ENCODE measurements at places on chromosomes 6 and 20. TPM values are rescaled to one million over a fixed set of nuclear protein-coding genes. Genes with fewer than 3 reads are reported as not detected.

- no peak overlapping the region for H3K27ac ChIP-seq
- no peak for DNase-seq
- H3K4me1 ChIP-seq: no peaks in the 10 kb centered on the region
- H3K4me3 ChIP-seq: peak overlapping the region; percentile 2
- no peaks in the 10 kb centered on the region for H3K27me3 ChIP-seq
Measured at GRCh38 chr6:156423829-156424228, 353.3 kb upstream of the ARID1B start.

DNA sequence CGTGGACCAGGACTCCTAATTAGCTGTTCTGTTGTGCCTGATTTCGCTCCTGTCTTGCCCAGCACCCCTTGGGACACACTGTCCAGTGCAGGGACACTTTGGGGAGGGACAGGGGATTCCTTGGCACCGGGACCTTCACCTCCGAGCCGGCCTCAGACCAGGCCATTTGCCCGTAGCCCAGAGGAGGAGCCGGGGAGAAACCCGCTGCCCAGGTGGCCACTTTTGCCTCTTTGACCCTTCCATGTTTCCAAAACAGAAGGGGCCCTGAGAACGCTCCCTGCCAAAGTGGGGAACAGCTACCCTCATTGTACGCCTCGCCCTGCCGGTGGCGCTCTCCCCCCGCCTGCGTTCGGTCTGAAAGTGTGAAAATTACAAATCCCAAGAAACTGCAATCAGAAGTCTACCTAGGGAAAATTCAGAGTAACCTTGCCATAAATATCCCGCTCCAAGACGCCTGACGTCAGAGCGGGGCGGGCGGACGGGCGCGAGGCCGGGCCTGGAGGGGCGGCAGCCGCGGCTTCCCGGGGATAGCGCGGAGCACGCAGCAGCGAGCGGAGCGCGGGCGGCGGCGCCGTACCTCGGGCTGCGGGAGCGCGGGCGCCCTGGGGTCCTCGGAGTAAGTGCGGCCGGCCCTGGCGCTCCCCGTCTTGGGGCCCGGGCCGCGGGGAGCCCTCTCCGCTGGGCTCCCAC is at the start of gene DAAM2:
TSS of gene DAAM2 (plus strand) at position 527 of the 690 bp plus-strand sequence. CDS start 63,927 bp downstream, outside the sequence.
- DNase-seq: peak; percentile 82
- H3K27me3 ChIP-seq: peaks cover 30% of the 10 kb centered on the region

GRCh38 chr6:144326393-144326792 is 41.3 kb downstream of the UTRN start:
- no peak overlapping the region for H3K27ac ChIP-seq
- H3K4me3 ChIP-seq: no peak overlapping the region
- H3K4me1 ChIP-seq: peaks cover 14% of the 10 kb centered on the region
- no peaks in the 10 kb centered on the region for H3K27me3 ChIP-seq
- no peak for DNase-seq

DNA sequence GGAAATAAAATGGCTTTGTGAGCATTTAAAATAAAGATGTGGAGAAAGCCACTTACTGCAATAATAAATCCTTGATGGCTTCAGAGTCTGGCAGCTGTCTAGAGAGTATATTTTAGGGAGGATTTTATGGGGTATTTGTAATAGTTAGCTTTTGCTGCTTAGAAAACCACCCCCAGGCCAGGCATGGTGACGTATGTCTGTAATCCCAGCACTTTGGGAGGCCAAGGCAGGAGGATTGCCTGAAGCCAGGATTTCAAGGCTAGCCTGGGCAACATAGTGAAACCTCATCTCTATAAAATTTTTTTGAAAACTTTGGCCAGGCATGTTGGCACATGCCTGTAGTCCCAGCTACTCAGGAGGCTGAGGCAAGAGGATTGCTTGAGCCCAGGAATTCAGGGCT is 63.8 kb downstream of the ISM1 start:
- no peak overlapping the region for H3K4me3 ChIP-seq
- no peaks in the 10 kb centered on the region for H3K36me3 ChIP-seq
- H3K4me1 ChIP-seq: no peaks in the 10 kb centered on the region
- DNase-seq: no peak

- H3K27ac ChIP-seq: no peak overlapping the region
- H3K27me3 ChIP-seq: no peaks in the 10 kb centered on the region
- peaks cover 62% of the 10 kb centered on the region for H3K36me3 ChIP-seq
- no peak for DNase-seq
- no peaks in the 10 kb centered on the region for H3K4me1 ChIP-seq
Measured at GRCh38 chr20:62337558-62338293, 29.4 kb downstream of the LAMA5 start.

DNA sequence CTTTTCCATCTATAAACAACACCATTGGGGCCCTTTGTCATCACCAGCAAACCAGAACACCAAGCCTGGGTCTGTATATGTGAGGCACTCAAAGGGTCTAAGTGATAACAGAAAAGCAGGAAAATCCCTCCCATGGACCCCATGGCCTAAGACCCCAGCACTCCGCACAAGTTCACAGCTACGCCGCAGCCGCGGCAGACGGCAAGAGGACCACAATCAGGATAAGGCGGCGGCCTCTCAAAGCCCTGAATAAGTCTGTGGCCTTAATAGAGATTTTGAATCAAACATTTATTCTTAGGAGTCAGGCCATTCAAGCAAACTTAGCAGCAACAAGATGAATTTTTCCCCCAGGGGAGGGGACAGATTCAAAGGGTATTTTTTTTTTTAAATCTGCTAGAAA is 2.9 kb downstream of the ZBTB46 start:
- H3K4me3 ChIP-seq: no peak overlapping the region
- no peaks in the 10 kb centered on the region for H3K36me3 ChIP-seq
- no peak overlapping the region for H3K27ac ChIP-seq
- DNase-seq: no peak

GRCh38 chr20:57361517-57361916 is 10.5 kb downstream of the RAE1 start:
- H3K27ac ChIP-seq: no peak overlapping the region
- peak; percentile 26 for DNase-seq
- no peaks in the 10 kb centered on the region for H3K4me1 ChIP-seq

- DNase-seq: no peak
- no peaks in the 10 kb centered on the region for H3K27me3 ChIP-seq
- H3K4me1 ChIP-seq: no peaks in the 10 kb centered on the region
- H3K27ac ChIP-seq: no peak overlapping the region
- no peaks in the 10 kb centered on the region for H3K36me3 ChIP-seq
Measured at GRCh38 chr6:6332811-6333244, 12.4 kb upstream of the F13A1 start.

DNA sequence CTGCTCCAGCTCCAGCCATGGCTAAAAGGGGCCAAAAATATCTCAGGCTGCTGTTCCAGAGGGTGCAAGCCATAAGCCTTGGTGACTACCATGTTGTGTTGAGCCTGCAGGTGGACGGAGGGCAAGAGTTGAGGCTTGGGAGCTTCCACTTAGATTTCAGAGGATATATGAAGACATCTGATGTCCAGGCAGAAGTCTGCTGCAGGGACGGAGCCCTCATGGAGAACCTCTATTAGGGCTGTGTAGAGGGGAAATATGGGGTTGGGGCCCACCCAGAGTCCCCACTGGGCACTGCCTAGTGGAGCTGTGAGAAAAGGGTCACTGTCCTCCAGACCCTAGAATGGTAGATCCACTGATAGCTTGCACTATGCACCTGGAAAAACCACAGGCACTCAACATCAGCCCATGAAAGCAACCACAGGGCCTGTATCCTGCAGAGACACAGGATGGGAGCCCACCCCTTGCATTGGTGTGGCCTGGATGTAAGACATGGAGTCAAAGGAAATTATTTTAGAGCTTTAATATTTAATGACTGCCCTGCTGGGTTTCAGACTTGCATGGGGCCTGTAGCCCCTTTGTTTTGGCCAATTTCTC is 70.5 kb downstream of the NINL start:
- DNase-seq: no peak
- no peak overlapping the region for H3K27ac ChIP-seq
- no peaks in the 10 kb centered on the region for H3K4me1 ChIP-seq
- no peaks in the 10 kb centered on the region for H3K27me3 ChIP-seq
- peaks cover 100% of the 10 kb centered on the region for H3K36me3 ChIP-seq
- H3K4me3 ChIP-seq: peak overlapping the region; percentile 62

DNA sequence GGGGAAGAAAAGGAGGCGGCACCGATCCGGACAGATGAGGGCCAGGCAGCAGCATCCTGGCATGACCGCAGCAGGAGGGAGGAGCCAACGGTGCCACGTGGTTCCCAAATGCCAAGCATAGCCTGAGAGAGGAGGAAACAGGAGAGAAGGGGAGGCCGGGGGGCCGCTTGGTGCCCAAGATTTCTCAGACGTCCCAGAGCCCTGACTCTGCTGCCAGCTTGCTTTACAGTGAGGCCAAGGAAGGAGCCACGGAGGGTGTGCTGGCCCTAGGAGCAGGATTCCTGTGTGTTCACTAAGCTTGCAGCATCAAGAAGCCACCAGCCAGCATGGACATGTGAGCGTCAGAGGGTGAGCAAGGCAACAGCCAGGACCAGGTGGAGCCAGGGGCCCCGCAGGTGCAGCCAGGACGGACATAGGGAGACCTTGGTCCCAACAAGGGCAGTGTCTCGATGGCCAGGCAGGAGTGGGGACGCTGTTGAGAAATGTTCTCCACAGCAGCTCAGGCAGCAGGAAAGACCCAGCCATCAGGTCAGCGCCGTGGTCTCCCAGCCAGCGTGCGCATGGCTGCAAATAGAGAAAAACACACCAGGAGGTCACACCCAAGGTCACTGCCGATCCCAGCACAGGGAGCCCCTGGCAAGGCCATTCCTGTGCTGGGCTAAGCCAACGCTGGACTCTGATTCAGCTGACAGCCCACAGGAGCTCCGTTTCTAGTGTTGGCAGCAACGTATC is 143.7 kb downstream of the DLL1 start:
- H3K4me1 ChIP-seq: peaks cover 3% of the 10 kb centered on the region
- H3K4me3 ChIP-seq: no peak overlapping the region
- no peak overlapping the region for H3K27ac ChIP-seq
- H3K27me3 ChIP-seq: no peaks in the 10 kb centered on the region
- peak; percentile 44 for DNase-seq

DNA sequence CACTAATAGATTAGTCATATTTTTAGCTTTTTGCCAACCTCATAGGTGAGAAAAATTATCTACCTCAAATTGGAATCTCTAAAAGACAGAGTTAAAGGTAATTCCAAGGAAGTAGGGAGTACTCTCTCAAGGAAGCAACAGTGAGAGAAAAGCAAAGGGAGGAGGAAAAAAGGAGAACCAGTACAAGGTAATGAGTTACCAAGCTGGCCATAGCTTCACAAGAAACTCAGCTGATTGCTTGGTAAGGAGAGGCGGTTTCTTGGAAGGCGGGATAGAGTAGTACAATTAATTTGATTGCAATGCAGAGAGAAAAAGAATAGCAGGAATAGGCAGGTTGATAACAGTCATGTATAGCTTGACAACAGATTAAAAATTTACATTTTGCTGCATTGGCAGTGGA is 137.6 kb downstream of the PHF3 start:
- no peaks in the 10 kb centered on the region for H3K4me1 ChIP-seq
- DNase-seq: no peak
- H3K4me3 ChIP-seq: no peak overlapping the region
- peaks cover 69% of the 10 kb centered on the region for H3K27me3 ChIP-seq

DNA sequence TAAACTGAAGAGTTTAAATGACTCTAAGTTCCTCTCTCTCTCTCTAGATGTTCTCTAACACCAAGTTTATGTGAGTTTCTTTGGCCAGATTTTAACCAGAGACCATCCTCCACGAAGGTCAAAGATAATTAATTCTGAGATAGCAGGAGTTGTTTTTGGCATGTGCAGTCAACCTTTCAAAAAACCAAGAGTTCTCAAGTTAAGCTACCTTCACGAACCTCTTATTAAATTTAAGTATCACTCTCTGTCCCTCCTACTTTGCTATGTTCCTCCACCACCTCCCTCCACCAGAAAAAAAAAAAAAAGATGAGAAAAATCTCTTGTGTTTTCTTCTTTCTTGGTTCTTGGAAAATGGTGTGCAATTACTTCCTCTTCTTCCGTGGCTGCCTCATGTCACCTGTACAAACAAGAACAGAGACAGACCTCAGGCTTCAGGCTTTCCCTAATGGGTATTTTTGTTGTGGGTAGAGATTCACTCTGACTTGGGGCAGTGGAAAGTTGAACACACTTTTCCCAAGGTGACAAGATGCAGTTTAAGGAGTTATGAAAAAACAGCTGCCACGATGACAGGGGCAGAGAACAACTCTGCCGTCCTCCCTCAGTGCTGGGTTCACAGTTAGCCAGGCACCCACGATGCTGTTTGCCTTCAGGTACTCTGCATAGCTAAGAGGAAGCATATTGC is 64.3 kb downstream of the ADTRP start:
- no peak for DNase-seq
- H3K4me1 ChIP-seq: no peaks in the 10 kb centered on the region
- H3K27me3 ChIP-seq: no peaks in the 10 kb centered on the region

GRCh38 chr6:33079580-33079979 is 3.8 kb downstream of the HLA-DPB1 start:
- H3K27me3 ChIP-seq: peaks cover 18% of the 10 kb centered on the region
- no peaks in the 10 kb centered on the region for H3K4me1 ChIP-seq
- no peak overlapping the region for H3K4me3 ChIP-seq

Gene MYB
- 5.3 TPM for total RNA-seq

Gene TPD52L1
- total RNA-seq: 23.1 TPM

Gene CTSZ
- total RNA-seq: 53.2 TPM

Gene OR12D3
- total RNA-seq: not detected

Gene ZNF217
- 123 TPM for total RNA-seq

Gene NKX2-2
- 1.4 TPM for total RNA-seq

Gene ZC2HC1B
- not detected for total RNA-seq

Data from endodermal cell (in vitro differentiated cells).